Osteocyte (in vitro differentiated cells): ENCODE measurements at places on chromosomes 5 and 9. TPM values are rescaled to one million over a fixed set of nuclear protein-coding genes. Genes with fewer than 3 reads are reported as not detected.

GRCh38 chr5:139181835-139182452 is 16.2 kb downstream of the SIL1 start:
- H3K36me3 ChIP-seq: no peaks in the 10 kb centered on the region
- peaks cover 54% of the 10 kb centered on the region for H3K4me1 ChIP-seq
- peak overlapping the region; percentile 56 for H3K27ac ChIP-seq

Gene CCDC180
- total RNA-seq: 10.7 and 14.5 TPM in 2 replicates

GRCh38 chr5:74105126-74105780 is 479.3 kb downstream of the ARHGEF28 start:
- no peak overlapping the region for H3K4me3 ChIP-seq
- peaks cover 1% of the 10 kb centered on the region for H3K4me1 ChIP-seq
- no peak for DNase-seq
- no peaks in the 10 kb centered on the region for H3K36me3 ChIP-seq

DNA sequence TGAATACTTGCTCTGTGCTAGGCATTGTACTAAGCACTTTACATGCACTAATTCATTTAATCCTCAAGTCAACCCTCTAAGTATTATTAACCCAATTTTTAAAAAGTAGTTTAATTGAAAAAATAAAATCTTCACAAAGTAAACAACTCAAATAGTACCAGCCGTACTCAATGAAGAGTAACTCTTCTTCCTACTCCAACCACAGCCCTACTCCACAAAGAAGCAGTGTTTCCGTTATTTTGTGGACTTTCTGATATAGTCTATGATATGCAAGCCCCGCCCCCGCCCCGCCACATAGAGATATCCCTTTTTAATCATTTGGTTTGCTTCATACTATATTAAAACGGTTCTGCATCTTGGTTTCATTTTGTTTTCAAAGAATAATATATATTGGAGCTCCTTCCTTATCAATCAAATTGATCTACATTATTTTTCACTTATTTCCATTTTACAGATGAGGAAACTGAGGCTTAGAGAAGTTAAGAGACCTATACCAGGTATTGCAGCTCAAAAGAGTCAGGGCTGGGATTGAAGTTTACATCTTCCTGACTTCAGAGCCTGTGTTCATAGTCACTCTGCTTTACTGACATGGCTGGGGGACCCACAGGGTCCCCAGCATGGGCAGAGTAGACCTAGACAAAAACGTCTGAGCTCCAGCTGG is 78.6 kb downstream of the PCDH1 start:
- H3K27ac ChIP-seq: no peak overlapping the region
- H3K27me3 ChIP-seq: peaks cover 51% of the 10 kb centered on the region
- no peak overlapping the region for H3K4me3 ChIP-seq
- peaks cover 7% of the 10 kb centered on the region for H3K4me1 ChIP-seq
- no peaks in the 10 kb centered on the region for H3K36me3 ChIP-seq
- no peak for DNase-seq

Gene SMC2
- 11.7 and 13.1 TPM in 2 replicates for total RNA-seq

Gene PRKACG
- total RNA-seq: not detected in 2 replicates

Gene MED27
- 24.1 and 25.2 TPM in 2 replicates for total RNA-seq

DNA sequence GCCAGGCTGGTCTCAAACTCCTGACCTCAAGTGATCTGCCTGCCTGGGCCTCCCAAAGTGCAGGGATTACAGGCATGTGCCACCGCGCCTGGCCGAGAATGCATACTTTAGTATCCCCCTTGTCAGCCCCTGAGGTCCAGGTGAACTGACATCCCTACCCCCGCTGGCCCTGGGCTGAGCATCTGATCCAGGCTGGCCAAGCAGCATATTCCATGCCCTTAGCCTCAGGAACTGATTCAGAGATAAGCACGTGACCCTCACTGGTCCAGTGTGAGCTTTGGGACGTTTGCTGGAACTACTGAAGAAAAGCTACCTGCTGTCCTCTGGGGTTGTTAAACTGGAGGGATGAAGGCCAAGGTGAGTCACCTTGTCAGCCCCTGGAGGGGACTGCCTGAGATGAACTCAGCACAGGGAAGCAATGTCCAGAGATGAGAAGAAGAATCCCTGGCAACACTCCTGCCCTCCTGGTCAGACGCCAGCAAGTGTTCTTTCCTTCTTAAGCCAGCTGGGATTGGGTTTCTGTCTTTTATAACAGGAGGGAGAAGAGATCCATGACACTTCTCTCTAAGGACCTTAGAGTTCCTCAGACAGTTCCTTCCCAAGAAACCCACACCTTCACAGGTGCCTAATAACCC is 59.1 kb upstream of the FBXW11 start:
- H3K27me3 ChIP-seq: no peaks in the 10 kb centered on the region

- H3K36me3 ChIP-seq: peaks cover 2% of the 10 kb centered on the region
- H3K4me1 ChIP-seq: peaks cover 51% of the 10 kb centered on the region
- DNase-seq: no peak
- H3K27ac ChIP-seq: peak overlapping the region; percentile 38
- peaks cover 11% of the 10 kb centered on the region for H3K27me3 ChIP-seq
These were observed 17.4 kb downstream of the MYMK start for GRCh38 chr9:133507246-133507965.

Gene IRX1
- 11.8 and 12.0 TPM in 2 replicates for total RNA-seq

Gene DOCK2
- 11.6 and 12.4 TPM in 2 replicates for total RNA-seq

Gene AK1
- 57.6 and 65.8 TPM in 2 replicates for total RNA-seq

DNA sequence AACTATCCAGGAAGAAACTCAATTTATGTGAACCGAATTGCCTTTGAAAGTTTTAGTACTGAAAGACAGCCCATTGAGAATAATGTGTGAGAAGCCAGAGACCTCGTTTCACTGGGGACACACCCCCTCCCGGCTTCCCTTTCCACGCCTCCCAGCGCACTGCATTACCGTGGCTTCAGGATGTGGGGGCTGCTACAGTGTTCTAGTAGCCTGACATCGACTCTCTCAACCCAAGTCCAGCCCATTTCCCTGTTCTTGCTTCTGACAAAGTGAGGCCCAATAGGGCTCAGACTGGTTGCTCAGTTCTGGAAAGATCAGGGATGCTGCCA is 3.5 kb downstream of the PAX5 start:
- H3K4me1 ChIP-seq: peaks cover 27% of the 10 kb centered on the region
- peaks cover 74% of the 10 kb centered on the region for H3K27me3 ChIP-seq
- H3K27ac ChIP-seq: no peak overlapping the region
- no peaks in the 10 kb centered on the region for H3K36me3 ChIP-seq
- H3K4me3 ChIP-seq: no peak overlapping the region

Gene LURAP1L
- 46.3 and 49.8 TPM in 2 replicates for total RNA-seq

DNA sequence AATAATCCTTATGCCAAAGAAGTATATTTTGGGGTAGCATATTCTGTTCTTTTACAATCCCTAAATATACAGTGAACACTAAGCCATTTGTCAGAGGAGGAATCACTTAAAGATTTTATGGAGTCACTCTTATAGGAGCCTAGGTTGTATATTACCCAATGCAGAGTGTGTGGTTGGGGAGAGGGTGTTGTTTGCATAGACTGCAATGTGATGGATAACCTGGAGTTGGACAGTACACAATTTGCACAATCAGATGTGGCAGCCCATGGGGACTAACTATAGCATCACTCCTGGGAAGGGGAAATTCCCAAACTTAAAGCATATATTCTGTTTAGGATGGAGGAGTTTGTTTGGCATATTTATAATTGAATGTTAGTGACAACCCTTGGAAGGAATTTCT is 9.6 kb upstream of the NDFIP1 start:
- H3K36me3 ChIP-seq: no peaks in the 10 kb centered on the region
- no peak overlapping the region for H3K4me3 ChIP-seq
- H3K4me1 ChIP-seq: no peaks in the 10 kb centered on the region
- no peak for DNase-seq
- H3K27ac ChIP-seq: no peak overlapping the region

GRCh38 chr5:58891971-58892343 is 309.1 kb downstream of the RAB3C start:
- DNase-seq: no peak
- H3K4me3 ChIP-seq: peak overlapping the region; percentile 11
- peak overlapping the region; percentile 92 for H3K27ac ChIP-seq
- H3K4me1 ChIP-seq: peaks cover 35% of the 10 kb centered on the region

GRCh38 chr9:136078498-136079011 is 16.5 kb downstream of the NACC2 start:
- DNase-seq: no peak
- no peaks in the 10 kb centered on the region for H3K27me3 ChIP-seq
- no peak overlapping the region for H3K4me3 ChIP-seq
- peaks cover 35% of the 10 kb centered on the region for H3K4me1 ChIP-seq
- no peak overlapping the region for H3K27ac ChIP-seq

Gene PPP3R2
- not detected in 2 replicates for total RNA-seq

Gene KIF4B
- total RNA-seq: not detected in 2 replicates

Gene RNF180
- 3.5 and 5.3 TPM in 2 replicates for total RNA-seq

Gene LEAP2
- total RNA-seq: 0.78 and 0.91 TPM in 2 replicates

- no peak for DNase-seq
- H3K4me1 ChIP-seq: peaks cover 43% of the 10 kb centered on the region
- no peaks in the 10 kb centered on the region for H3K27me3 ChIP-seq
- peak overlapping the region; percentile 91 for H3K27ac ChIP-seq
These were observed 6.8 kb upstream of the GRAMD2B start for GRCh38 chr5:126416266-126416925.

Gene FCN1
- total RNA-seq: not detected in 2 replicates

- H3K27me3 ChIP-seq: no peaks in the 10 kb centered on the region
- H3K4me3 ChIP-seq: no peak overlapping the region
- peaks cover 58% of the 10 kb centered on the region for H3K4me1 ChIP-seq
- DNase-seq: no peak
These were observed 12.7 kb downstream of the RAB14 start for GRCh38 chr9:121189006-121189405.

DNA sequence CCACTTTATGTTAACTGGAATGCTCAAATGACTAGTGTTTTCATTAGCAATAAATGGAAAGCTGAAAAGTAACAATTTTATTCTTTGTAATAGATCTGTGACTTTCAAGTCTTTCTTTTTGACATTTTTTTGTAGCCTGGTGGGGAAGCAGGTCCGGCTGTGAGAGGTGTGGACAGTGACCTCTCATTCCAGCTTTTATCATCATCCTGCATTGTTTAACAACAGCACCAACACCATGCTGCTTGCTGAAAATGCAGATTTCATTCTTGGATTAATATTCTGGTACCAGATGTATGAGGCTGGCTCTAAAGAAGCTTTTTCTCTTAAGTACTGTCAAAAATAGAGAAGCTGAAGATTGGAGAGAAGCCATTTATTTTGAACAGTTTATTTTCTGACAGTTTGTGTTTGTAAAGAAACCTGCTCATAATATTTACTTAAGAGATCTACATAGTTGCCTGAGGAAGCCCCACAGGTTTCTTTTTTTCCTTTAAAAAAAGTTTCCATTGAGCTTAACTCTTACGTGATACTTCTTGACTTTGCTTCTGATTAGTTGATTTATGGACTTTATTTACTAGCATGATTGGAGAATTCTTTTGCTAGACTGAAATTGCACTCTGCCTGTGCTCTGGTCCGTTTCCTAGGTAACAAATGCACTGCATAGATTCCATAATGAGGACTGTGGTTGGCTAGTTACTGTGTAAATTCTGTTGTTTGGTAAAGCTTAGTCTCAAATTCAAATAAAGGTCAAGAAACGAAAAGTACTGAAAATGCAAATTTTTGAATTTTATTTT is 3.4 kb downstream of the KIAA1958 start:
- peaks cover 26% of the 10 kb centered on the region for H3K4me1 ChIP-seq
- no peak for DNase-seq
- H3K27me3 ChIP-seq: no peaks in the 10 kb centered on the region
- no peak overlapping the region for H3K27ac ChIP-seq

Gene NR5A1
- not detected in 2 replicates for total RNA-seq
